ENCODE measurements at places on chromosomes 6 and 20. TPM values are rescaled to one million over a fixed set of nuclear protein-coding genes. Genes with fewer than 3 reads are reported as not detected.
A peak's percentile ranks its signal among the peaks of the same experiment; 100 is the strongest.

DEFB132 gene
- total RNA-seq = not detected

DNA sequence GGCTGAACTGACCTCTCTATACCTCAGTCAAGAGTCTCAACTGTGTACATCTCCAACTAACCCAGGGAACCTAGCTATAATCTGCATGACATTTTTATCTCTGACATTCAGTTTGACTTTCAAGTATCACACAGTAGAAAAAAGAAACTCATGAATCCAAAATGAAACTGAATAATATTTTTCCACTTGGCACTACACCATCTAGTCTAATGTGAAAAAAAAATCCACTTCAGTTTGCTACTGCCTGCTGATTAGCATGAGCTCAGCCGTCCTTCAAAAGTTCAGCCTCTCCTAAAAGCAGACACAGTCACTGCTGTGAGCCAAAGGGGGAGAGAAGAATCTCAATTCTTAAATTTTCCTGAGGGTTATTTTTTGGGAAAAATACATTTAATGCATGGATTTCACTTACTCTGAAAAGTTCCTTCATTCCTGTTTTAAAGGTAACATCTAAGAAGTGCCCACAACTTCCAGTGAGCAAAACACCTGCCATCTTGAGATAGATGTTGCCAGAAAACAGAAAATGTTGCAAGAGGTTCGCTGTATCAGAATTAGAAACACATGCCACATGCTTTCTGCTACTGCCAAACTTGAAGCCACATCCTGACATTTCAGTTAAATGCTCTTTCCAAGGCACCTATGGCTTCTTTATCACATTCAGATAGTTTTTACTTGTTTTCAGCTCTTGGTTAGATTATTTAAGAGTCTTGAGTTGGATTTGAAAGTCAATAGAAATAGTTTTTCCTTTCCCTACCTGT lies 95.4 kb downstream of the MKKS start:
- no peak for DNase-seq

COL9A1 gene
- total RNA-seq = not detected

CST5 gene
- not detected for total RNA-seq

DNA sequence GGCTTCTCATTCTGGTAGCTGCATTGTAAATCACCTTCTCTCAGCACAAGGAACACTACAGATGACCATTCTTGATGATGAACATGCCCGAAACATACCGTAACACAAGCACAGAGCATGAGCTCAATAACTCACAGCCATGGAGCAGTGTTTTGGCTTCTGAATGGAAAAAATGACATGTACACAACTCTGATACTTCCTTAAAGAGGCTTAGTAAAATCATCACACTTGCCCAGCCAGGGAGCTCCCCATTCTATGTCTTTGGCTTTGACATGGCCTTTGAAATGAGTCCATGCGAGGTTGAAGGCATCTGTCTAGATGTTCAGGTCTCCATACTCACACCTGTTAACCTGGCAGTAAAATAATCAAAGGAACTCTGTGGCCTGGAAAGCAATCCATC lies 87.6 kb downstream of the MYB start:
- DNase-seq = no peak

DNA sequence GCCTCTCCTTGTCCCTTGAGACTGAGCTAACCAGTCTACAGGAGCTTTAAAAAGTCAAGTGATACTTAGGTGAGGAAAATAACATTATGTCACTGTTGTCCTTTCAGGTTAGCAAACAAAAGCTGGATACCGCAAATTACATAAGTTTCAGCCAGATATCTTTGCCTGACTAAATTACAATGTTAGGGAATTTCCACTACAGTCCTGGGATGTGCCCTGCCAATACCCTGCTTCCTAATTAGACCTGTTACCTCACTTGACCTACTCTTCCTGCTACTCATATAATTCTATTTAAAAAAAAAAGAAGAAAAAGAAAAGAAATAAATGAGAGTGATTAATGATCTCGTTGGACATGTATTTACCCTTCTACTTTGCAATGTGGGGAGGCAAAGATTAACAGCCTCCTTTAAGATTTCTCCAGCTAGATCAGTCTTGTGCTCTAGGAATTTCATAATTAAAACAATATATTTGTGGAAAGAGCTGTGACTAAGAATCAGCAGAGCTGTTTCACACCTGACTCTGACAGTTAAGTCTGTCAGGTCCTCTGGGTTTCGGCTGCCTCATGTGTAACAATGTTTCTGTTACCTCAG lies 318.9 kb downstream of the HDGFL1 start:
- no peak for DNase-seq

DNA sequence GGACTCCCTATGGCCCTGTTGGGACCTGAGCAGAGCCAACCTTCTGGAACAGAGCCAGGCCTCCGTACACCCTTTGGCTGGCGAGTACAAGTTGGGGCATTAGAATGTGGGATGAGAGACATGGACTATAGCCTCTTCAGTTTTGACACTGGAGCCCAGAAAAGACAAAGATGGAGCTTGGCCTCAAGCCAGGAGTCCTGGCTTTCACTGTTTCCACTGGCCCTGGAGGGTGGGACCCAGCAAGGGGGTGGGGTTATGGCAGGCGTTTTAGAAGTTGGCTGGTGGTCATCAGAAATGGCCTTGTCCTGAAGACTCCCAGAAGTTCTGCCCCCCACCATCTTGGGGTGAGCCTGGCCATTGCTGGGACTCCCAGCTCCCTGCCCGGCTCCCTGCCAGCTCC lies 21.8 kb downstream of the ITPR3 start:
- DNase-seq = no peak

PROKR2 gene
- total RNA-seq = not detected

DNA sequence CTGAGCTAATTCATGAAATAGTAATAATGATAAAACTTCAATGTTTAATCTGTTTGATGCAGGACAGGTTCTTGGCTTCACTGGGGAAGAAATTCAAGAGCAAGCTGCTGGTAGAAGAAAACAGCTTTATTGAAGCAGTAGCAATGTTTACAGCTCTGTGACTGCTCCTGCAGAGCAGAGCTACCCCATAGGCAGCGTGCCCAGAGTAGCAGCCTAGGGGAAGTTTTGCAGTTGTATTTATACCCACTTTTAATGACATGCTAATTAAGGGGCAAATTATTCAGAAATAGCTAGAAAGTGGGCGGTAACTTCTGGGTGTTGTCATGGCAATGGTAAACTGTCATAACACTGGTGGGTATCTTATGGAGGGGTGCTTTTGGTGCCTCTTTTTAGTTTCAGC lies 518.0 kb downstream of the RFPL4B start:
- DNase-seq = no peak

DNA sequence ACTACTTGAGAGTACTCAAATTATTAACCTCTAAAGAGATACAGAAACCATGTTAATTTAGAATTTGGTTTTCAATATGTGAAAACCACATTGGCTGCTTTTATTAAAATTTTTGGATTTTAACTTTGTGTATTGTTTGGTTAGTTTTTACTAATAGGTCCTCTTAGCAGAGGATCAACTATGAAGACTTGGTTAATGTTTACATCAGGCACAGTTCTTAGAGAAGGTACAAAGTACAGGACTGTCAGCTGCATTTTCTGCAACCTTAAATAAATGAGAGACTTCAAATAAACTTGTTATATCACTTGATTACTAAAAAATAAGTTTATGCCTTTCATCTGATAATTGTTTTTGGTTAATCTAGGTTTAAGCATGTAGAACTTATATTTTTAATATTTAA lies 89.1 kb downstream of the PHF3 start:
- no peak for DNase-seq

DNA sequence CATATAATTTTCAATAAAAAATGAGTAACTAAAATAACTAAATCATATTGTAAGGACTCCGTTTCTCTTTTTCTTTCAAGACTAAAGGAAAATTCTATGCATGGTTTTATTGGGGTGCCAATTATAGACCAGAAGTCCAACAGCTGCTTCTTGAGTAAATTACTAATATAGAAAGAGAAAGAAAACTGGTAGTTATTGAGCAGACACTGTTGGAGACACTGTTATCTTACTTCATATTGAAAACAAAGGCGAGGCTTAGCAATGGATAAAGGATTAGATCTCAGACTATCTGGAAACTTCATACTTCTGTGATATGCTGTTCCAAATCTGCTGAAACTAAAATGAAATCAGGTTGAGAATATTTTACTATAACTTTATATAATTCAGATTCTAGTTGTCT lies 169.6 kb upstream of the EYS start:
- DNase-seq = no peak

DNA sequence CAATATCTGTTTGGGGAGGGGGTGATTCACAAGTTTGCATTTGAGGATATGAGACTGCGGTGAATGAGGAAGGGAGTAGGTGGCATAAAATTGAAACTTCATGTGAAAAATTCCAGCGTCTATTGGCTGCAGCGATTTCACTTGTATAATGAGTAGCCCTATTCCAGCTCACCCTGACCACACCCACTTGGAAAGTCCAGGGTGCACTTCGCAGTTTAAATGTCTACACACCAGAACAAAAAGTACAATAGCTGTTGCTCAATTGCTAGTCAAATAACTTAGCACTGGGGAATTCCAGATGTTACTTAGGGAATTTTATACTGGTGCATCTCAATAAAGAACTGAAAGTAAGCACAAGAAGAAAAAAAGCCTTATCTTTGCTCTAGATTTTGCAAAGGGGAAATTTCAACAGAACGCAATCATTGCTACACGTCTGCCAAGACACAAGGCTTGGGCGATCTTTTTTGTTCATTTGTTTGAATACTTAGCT lies 6.3 kb downstream of the TNFAIP3 start:
- DNase-seq = peak; percentile 20

MCUR1 gene
- total RNA-seq = 9.8 TPM

SMLR1 gene
- not detected for total RNA-seq

DNA sequence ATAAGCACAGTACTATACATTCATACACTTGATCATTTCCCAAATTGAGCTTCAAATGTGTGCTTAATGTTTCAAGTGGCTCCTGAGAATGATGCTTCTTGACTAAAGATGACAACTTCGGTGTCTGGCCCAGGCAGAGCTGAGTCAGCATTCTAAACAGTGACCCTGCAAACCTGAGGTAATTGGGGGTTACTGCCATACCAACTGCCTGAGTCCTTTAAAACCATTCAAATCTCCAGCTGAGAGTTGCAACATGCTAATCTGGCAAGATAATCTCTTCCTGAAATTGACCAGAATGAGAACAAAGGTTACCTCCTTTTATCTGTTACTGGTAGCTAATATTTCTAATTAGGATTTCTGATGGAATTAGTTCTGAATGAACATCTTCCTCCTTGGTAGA lies 8.2 kb downstream of the BACH2 start:
- no peak for DNase-seq

DNA sequence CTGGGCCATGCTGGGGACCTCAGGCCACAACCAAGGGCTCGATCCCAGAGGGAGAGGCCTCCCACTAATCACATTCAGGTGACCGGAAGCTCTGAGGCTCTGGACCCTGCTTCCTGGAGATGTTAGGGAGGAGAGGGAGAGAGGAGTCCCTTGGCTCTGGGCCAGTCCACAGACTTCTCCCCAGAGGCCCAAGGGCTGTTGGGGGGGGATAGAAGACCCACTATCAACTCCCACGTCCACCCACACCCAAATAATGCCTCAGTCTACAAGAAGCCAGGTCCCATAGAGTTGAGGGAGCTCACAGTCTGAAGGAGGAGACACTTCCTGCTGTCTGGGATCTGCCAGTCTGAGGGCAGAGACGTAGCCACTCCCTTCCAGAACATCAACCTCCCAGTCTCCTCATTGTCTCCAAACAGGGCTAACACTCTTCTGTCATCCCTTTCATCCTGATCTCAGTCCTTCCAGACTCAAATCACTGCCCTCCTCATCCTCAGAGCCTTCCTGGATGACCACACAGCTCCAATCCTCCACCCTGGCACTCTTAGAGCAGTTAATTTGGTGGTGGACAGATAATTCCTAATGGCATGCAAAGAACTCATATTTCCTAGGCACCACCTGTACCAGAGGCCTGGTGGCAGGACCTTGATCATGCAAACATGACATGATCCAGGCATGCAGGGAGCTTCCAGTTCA lies 69.9 kb downstream of the MRPL14 start:
- no peak for DNase-seq

DNA sequence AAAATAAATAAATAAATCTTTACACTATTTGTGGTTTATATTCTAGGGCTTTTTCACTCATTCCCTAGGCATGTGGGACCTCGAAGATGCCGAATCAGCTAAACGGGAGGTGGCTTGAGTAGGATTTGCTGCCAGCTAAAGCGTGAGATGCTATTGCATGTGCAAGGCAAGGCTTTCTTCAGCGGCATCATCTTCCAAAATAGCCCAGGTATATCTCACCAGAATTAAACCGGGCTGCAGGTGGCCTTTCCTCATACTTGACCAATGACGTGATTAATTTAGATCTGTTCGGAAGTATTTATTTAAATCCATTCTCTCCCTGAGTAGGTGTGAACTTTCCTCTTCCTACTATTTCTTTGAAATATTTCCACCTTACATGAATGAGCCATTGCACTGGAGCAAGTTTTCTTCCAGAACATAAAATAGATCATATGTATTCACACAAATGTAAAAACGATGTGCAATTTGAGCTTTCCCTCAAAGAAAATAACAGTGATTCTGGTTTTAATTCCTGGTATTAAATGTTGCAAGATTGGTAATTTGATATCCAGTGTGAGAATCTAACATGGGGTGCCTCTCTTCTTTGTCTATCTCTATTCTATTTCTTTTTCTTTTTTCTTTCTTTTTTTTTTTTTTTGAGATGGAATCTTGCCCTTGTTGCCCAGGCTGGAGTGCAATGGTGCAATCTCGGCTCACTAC lies 24.3 kb upstream of the ZNF217 start:
- DNase-seq = no peak

GRCh38 chr6:159577564-159577963 lies 115.5 kb downstream of the SOD2 start:
- no peak for DNase-seq

DNA sequence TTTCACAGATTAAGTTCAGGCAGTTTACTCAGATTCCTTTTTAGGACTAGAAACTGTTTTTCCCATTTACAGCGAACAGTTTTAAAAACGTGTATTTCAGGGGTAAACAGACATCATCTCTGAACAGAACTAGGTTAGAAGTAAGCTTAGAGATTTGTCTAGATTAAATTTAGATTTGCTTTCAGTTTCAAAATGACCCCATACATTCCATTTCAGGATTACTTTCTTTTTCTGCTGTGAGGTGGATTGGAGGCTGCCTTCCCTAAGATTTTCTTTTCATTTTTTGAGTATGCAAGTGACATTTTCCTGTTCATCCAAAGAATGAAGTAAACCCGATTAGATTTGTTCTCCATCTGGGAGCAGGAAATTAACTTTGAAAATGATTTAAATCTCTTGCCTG lies 747.2 kb downstream of the KHDRBS2 start:
- DNase-seq = no peak

DNA sequence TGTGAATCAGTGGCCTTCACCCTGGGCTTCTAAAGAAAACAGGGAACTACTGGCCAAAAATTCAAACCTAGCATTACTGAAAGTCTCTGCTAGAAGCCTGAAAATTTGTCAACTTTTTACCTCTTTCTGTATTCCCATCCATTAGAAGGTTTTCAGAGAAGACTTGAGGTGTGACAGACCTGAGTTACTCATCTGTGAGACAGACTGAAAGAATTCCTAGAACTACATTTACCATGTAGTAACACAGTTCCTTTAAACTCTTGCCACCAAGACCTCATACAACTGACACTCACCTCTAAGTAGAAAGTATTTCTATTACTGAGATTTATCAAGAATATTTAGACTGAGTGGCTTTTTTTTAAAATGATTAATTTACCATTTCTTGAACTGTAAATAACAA lies 4.5 kb downstream of the DPM1 start:
- DNase-seq = no peak
